Activated T-helper 17 cell treated with anti-CD3 and anti-CD28 coated beads, Interleukin-2, amount 50 U/mL, for 72 hours (primary cell): ENCODE measurements at places on chromosomes 1 and 21.
A peak's percentile ranks its signal among the peaks of the same experiment; 100 is the strongest.

- ATAC-seq: no peak
Observed at GRCh38 chr1:180343921-180344769, 114.1 kb downstream of the LHX4 start.

- no peak for ATAC-seq
Observed at GRCh38 chr1:4601941-4602340, 52.5 kb upstream of the AJAP1 start.

DNA sequence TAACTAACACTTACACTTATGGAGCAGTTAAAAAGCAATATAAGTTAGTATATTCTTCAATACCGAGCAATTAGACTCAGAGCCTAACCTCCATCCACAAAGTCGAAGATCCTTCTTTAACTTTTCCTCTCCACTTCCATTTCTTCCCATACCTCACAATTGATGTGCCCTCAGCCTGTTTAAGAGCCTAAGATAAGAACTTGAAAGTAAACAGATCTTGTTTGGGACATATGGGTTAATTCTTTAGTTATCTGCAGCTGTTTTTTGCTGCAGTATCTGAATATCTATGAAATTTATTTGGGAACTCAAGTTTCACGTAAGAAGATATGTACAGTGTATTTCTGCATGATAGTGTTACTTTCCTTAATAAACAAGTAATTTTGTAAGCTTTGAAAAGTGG lies 51.5 kb downstream of the MIGA1 start:
- ATAC-seq: no peak

DNA sequence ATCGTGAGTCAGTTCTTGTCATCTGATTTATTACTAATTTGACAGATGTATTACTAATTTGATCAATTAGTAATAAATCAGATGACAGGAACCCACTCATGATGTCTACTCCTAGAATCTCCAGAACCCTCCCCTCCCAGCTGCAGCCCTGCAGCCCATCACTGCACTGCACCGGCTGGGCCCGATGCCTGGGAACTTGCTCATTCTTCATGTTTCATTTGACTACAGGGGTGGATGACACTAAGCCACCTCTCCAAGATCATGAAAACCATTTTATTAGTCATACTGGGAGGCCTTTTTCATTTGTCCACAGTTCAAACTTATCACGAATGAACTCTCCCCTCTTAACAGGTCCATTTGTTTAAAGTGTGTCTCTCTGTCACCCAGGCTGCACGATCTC lies 41.0 kb downstream of the KCNH1 start:
- no peak for ATAC-seq

GRCh38 chr1:43313771-43314170 lies 13.0 kb downstream of the TIE1 start:
- ATAC-seq: no peak

GRCh38 chr1:200184196-200184595 lies 156.7 kb downstream of the NR5A2 start:
- ATAC-seq: no peak

GRCh38 chr1:79760531-79760930 lies 754.0 kb upstream of the ADGRL4 start:
- ATAC-seq: no peak

DNA sequence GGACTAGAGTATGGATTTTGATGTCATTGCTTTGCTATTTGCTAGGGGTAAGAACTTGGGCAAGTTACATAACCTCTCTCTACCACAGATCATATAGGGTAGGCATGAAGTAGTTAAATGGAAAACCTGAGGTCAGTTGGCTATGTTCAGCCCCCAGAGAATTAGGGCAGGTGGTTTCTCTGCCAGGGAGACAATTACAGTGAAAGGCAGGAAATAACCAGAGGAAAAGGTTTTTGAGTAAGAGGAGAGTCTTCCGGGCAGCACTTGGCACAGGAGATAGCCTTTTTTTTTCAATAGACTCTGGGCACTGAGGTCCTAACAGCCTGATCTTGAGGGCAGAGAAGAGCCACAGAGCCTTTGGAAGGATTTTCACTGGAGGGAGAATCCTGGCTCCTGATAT lies 16.7 kb upstream of the SERBP1 start:
- ATAC-seq: no peak

GRCh38 chr1:26583646-26584485 lies 54.3 kb downstream of the RPS6KA1 start:
- peak; percentile 9 for ATAC-seq

GRCh38 chr1:206705191-206705590 lies 20.5 kb downstream of the MAPKAPK2 start:
- ATAC-seq: no peak

GRCh38 chr1:174954073-174954460 lies 45.7 kb upstream of the CACYBP start:
- no peak for ATAC-seq

GRCh38 chr1:103129255-103129654 lies 20.9 kb upstream of the COL11A1 start:
- no peak for ATAC-seq

DNA sequence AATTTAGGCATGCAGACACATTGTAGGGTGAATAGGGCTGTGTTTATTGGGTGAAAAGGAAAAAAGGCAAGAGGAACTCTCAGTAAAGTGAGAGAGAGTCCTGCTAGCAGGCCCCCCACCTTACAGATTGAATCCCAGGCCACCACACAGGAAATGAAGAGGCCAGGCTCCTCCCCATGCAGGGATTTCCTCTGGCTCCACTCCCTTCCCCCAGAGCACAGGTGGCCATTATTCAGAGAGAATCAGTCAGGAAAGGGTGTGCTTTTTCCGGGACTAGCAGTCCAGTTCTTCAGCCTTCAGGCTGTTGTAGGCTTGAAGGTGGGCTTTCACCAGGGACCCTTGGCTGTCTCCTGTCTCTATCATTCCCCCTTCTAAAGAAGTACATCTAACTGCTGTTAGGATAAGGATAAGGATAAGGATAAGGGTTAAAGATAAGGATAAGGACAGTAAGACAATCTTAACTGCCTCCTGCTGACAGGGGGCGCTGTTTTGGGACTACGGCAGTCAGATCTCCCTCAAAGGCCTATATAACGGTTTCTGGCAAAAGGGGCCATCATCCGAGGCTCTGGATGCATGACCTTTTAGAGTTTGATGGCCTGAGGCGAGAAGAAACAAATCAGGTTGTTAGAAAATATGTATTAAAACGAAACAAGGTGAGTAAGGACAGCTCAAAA lies 26.3 kb downstream of the ZNF648 start:
- ATAC-seq: no peak
